SIG-M5 (cell line): ENCODE measurements at places on chromosomes 2 and 18.
A peak's percentile ranks its signal among the peaks of the same experiment; 100 is the strongest.

- DNase-seq: no peak
Measured at GRCh38 chr2:105782123-105782522, 37.4 kb downstream of the NCK2 start.

DNA sequence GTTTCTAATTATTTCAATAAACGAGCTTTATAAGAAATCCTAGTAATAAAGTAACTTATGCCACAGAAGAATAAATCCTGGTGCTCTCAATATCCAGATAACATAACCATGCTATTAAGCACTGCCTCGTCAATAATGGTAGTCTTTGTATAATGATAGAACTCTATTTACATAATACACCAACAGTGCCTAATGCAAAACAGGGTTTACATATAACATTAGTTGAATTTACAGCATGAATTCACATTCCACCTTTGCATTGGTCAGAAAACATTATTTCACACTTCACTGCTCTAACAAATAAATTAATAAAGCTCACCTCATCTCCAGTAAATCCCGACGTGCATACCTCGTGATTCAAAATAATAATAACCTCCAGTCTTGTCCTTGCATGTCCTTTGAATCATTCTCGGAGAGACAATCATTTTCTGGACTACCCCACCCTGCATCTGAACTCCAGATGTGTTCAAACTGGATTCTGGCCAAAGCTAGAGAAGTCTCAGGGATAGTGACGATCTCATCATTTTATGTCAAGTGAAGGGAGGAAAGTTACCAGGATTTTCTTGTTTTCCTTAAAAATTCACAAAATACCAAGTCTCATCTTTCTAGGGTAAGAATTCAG, 189.2 kb downstream of the NCKAP5 start:
- no peak for DNase-seq

DNA sequence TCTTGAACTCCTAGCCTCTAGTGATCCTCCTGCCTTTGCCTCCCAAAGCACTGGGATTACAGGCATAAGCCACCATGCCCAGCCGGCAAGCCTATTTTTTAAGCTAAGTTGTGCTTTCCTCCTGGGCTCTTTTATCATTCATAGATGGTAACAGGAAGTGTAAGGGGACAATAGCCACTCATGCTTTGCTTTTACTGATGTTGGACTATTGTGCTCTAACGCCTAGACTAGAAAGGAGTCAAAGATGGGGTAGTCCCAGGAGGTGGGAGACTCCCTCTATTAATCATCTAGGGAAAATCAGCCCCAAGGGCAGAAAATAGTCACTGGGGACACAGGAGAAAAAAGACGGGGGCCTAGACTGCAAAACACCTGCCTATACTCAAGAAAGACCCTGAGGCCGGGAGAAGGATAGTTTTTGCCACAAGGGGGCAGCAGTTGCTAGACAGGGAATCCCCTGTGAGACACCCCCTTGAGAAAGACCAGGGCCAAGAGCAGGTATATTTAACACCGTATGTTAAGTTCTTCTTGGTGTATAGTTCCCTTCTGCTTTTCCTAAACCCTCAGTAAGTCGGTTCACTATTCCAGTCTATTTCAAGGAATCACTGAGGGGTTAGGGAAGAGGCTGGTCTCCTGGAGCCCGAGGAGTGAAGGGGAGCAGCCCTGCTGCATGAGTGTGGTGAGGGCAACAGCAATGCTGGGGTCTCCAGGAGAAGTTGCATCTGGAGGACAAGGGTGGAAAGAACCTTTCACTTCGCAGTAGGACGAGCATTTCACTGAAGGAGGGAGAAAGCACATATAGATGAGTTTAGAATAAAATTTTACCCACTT, 2.1 kb upstream of the CXCR1 start:
- DNase-seq: no peak

- DNase-seq: no peak
Measured at GRCh38 chr2:32986480-32986879, 39.7 kb downstream of the LTBP1 start.

- peak; percentile 31 for DNase-seq
Measured at GRCh38 chr18:785242-785641, 26.8 kb downstream of the YES1 start.

DNA sequence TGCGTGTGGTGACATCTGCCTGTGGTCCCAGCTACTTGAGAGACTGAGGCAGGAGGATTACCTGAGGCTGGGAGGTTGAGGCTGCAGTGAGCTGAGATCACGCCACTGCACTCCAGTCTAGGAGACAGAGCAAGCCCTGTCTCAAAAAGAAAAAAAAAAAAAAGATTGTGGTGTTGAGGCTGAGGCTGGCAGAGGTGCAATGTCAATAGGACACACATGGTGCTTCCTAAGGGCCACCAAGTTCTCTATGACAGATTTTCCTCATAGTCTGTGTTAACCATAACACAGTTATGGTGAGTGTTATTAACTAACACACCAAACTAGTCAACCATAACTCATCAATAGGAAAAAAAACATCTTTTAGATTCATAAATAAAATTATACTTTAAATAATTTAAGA, 494.4 kb downstream of the TMX3 start:
- DNase-seq: no peak

- no peak for DNase-seq
Measured at GRCh38 chr2:62374301-62375112, 131.5 kb downstream of the TMEM17 start.

DNA sequence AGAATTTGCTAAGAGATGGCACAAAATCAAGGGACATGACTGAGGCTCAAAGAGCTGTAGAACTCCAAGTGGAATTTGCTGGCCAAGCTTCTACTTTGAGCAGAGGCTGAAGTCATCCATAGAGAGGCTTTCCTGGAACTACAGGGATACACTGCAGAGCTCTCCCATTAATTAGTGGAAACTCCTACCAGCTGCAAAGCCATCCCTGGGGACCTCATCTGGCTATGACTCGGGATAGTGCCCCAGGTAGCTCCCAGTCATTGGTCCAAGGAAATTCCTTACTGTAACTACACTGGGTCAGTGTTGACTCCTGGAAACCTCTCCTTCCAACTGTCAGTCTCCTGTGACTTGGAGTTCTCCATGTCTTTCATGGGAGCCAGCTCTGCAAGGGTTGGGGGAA, 10.5 kb upstream of the GALM start:
- no peak for DNase-seq

GRCh38 chr2:150280231-150280630, 207.2 kb downstream of the RND3 start:
- DNase-seq: no peak

GRCh38 chr2:241721852-241722251, 12.6 kb upstream of the D2HGDH start:
- DNase-seq: no peak
